ENCODE measurements at places on chromosomes 7 and 10. TPM values are rescaled to one million over a fixed set of nuclear protein-coding genes. Genes with fewer than 3 reads are reported as not detected.

Gene FFAR4
- polyA plus RNA-seq: 0.28 TPM

Gene SLC13A4
- polyA plus RNA-seq: 0.18 TPM

Gene SMO
- polyA plus RNA-seq: 28.4 TPM

Gene ADCK2
- polyA plus RNA-seq: 13.0 TPM

Gene SLC29A4
- polyA plus RNA-seq: 2.9 TPM

Gene CCDC146
- polyA plus RNA-seq: 6.8 TPM
